Effector CD4-positive, alpha-beta T cell (primary cell): ENCODE measurements at places on chromosomes 4 and X.

DNA sequence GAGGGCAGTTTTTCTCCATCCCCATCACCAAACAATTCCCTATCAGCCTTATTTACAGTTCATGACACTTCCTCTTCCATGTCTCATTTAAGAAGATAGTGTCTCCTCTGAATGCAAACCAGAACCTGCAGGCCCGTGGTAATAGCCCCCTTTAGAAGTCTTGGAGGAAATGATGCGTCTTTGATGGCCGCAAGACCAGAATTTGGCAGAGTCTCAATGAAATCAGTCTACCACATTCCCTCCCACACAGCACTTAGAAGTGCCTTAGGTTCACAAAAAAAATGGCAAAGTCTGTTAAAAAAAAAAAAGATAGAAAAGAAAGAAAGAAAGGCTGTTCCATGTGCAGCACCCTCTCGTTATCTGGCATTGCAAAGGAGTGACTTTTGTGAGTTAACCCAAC lies 2.1 kb upstream of the KDR start:
- no peak for DNase-seq

- no peak for DNase-seq
Observed at GRCh38 chr4:185916231-185916630, 104.2 kb upstream of the SORBS2 start.

DNA sequence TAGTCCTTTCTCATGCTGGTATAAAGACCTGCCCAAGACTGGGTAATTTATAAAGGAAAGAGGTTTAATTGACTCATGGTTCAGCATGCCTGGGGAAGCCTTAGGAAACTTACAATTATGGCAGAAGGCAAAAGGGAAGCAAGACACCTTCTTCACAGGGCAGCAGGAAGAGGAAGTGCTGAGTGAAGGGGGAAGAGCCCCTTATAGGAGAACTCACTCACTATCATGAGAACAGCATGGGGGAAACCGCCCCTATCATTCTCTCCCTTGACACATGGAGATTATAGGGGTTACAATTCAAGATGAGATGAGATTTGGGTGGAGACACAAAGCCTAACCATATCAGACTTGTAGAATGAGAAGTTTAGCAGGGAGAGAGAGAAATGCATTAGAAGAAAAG lies 373.3 kb upstream of the DIAPH2 start:
- no peak for DNase-seq

- DNase-seq: no peak
Observed at GRCh38 chr4:98728433-98728832, 70.0 kb upstream of the TSPAN5 start.

DNA sequence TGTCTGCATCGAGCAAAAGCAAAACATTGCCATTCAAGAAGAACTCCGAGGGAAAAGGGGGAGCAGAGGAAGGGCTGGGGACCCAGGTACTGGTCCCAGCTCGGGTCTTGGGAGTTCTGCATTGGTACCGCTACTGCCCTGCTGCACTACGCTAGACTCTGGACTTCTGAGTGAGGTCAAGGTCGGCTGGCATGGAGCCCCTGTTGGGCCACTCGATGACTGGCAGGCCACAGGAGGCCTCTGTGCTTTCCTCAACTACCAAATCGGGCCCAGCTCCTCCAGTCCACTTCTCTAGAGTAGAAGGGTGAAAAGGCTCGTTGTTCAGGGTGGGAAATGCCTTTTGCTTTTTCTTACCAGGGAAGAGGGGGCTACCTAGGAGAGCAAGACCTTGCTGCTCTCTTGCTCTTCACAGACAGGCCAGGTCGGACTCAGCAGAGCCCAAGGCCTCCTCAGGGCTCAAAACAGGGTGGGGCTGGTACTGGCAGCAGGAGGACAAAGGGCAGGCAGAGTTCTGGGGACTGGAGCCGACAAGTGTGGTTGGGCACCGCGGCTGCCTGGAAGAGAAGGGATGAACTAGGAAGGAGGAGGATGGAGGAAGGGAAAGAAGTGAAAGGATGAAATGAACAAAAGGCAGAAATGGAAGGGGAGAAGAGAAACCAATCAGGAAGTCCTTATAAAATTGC lies 8.9 kb upstream of the IRAK1 start:
- no peak for DNase-seq

- no peak for DNase-seq
Observed at GRCh38 chr4:68883870-68884269, 67.7 kb downstream of the UGT2A3 start.

DNA sequence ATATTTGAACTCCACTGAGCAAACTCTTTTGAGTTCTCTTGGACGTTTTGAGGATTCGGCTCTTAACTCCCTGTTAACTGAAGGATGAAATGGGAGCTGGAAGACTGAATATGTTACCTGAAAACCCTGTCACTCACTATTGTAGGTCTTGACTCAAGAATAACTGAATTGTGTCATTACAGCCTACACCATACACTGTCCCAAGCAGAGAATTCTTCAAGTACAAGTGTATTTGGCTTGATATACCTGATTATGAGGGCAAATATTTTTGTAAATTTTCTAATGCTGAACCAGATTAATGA lies 276.1 kb downstream of the CFAP299 start:
- no peak for DNase-seq

- DNase-seq: no peak
Observed at GRCh38 chrX:9252182-9252581, 212.7 kb upstream of the TBL1X start.

GRCh38 chr4:183471946-183472708 lies 27.7 kb downstream of the CDKN2AIP start:
- peak; percentile 84 for DNase-seq

DNA sequence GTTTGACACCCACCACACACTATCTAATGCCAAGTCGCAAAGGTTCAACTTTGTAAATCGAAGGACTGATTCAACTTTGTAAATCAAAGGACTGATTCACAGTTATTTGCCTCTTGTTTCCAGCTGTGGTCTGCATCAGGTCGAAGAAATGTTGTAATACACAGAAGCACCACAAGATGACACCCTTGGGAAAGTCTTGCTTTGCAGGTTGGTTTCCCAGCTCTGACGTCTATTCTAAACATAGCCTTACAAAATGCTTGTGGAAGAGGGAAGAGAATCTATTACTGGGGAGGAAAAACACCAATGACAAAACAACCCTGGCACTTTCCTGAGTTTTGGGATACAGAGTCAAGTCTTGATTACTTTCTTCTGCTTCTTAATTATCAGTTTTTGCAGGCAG lies 35.3 kb downstream of the SUPT20HL1 start:
- DNase-seq: peak; percentile 36

GRCh38 chr4:70997546-70997945 lies 4.1 kb downstream of the DCK start:
- no peak for DNase-seq

- DNase-seq: no peak
Observed at GRCh38 chr4:114226968-114227760, 247.7 kb upstream of the ARSJ start.

- DNase-seq: no peak
Observed at GRCh38 chr4:35963383-35963782, 280.9 kb downstream of the ARAP2 start.

DNA sequence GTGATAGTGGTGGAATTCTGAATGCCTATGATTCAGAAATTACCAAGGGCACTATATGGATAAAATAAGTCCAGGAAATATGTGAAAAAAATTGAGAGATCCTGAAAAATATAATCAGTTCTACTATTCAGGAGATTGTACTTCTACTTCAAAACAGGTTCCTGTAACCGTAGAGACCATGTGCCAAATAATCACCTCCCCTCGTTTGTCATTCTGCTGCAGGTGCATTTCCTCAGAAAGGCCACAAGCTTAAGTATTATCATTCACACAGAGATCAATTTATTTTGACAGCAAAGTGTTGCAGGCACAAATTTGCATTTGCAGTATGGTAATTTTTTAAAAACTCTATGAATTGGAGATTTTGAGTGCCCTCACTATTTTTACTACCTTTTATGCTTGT lies 1000.0 kb downstream of the CCSER1 start:
- no peak for DNase-seq

DNA sequence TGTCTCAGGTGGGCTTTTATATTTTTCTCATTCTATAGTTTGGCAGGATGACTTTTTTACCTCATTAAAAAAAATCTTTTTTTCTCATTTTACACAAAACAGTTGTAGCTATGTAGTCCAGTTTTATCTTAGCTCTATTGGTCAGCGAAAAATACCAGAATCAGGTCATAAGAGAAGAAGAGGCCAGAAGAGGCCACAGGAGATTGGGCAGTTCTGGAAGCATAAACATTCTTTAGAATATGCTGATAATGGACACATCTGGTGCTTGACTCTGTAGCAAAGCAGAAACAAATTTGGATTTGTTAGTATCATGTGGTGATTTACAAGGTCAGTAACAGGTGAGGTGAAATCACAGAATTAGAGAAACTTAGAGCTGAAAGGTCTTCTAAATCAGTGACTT lies 66.6 kb upstream of the ARHGAP24 start:
- no peak for DNase-seq

GRCh38 chrX:53440101-53440500 lies 5.9 kb upstream of the HSD17B10 start:
- no peak for DNase-seq

GRCh38 chr4:123421937-123422781 lies 25.6 kb downstream of the SPRY1 start:
- no peak for DNase-seq

DNA sequence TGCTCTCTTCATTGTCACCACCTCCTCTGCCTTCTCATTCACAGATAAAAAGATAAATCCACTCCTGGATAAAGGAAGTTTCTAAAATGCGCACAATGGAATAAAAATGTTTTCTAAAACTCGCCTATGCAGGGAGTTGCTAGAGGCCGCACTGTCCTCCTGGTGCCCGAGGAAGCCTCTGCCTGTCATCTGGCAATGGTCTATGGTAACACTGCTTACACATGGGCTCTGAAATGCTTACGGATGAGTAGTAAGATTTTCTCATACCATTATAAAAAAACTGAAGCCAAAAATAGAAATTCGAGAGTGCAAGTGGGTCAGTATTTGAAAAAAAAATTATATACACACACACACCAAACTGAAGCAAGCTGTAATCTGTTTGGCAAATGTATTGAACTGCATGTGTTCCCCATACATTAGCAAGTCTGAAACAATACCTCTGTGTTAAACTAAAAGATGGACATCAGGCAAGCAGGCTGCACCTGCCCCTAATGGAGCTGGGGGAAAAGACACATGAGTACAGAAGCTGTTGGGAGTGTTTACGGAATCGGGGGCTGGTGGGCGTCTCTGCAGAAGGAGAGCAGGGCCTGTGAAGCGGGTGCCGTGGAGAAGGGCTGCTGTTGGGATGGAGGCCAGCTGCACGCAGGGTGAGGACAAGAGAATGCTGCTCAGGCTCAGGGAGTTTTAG lies 103.3 kb upstream of the FAT1 start:
- DNase-seq: no peak

DNA sequence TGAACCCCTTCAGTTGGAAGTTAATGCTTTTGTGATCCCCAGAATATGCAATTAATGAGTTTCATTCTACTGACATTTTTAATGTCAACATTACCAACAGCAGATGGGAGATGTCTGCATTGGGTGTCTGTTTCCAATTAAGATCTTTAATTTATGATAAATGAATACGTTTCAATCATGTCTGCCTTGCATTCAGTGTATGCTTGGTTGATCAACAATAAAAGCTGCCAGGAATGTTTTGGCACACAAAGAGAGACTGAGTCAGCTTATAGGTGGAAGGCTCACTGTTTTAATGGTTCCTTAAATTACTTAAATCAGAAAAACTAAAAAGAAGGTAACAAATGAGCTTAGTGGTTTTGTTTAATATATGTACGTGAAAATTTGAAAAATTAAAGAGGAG lies 359.9 kb upstream of the CNKSR2 start:
- DNase-seq: no peak

DNA sequence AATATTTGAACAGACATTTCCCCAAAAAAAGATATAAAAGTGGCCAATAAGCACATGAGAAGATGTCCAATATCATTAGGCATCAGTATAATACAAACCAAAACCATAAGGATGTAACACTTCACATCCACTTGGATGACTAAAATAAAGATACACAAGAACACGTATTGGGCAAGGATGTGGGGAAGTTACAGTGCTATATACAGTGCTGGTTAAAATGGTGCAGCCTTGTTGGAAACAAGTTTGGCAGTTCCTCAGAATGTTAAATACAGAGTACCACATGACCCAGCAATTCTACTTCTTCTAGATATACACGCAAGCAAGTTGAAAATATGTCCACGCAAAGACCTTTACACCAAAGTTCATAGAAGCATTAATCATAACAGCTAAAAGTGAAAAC lies 58.9 kb downstream of the HAUS3 start:
- no peak for DNase-seq

DNA sequence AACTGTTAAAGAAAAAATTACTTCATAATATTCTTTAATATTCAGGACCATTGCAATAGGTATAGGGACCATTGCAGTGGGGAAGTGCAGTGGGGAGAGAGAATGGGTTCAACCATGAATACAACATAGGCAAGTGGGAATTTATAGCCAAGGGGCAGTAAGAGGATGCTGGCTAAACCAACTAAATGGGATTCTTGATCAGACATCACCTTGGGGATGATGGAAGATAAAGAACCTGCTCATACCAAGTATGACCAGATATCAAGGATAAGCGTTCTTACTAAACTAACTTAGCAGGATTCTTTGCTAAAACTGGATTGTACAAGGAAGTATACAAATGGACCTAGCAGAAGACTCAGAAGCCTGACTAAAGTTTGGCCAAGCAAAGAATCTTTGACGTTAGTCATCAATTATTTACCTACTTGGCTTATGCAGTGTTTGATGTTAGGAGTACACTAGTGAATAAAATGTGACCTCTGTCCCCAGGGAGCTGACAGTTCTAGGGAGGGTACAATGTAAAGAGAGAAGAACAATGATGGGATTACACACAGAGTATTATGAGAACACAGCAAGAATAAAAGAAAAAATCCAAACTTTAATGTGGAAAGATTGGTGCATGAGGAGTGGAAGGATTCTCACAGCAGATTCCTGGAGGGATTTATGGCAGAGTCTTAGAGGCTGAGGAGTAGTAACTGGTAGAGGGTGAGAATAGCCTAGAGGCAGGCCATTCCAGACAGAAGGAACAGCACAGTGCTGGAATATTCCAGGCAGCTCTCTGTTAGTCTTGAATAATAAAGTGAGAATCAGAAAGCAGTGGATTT lies 54.7 kb upstream of the MYOZ2 start:
- no peak for DNase-seq

GRCh38 chrX:111831343-111831742 lies 44.6 kb upstream of the TRPC5OS start:
- DNase-seq: no peak

DNA sequence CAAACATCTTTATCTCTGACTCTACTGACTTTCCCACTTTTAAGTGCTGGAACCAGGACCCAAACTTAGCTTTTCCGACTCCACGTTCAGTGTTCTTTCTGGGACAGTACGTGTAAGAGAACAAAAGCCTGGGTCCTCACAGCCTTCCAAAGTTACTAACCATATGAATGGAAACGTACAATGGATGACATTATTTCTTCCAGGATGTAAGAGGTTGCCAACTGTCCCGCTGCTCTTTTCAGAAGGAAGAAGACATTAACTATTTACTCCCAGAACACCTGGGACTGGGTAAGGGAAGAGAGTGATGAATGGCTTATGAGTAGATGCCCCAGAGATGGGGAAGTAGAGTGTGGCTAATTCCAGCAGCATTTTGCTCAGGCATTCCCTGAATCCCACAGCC lies 114.7 kb downstream of the TRAPPC11 start:
- no peak for DNase-seq
